Thymus (tissue), 14 donors: ENCODE measurements at places on chromosomes 6 and 20.

- DNase-seq, result no peak
Measured at GRCh38 chr6:170180671-170181337, 110.1 kb downstream of the DLL1 start.

- no peak for DNase-seq
Measured at GRCh38 chr20:32599783-32600340, 14.7 kb upstream of the NOL4L start.

DNA sequence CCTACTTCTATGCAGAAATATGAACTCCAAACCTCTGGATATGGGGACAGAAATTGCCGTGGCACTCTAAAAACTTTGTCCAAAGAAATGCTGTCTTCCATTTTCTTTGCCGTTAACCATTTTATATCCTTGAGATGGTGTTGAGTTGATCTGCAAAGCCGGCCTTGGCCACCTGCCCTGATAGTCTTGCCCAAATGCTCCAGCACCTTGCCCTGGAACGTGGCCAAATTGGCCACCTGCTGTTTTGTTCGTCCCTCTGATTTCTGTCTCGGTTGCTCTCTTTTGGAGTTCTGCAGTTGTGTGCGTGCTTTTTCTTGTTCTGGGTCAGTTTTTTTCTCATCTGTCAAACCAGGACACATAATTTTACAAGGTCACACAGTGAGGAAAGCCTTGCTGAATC is 239.7 kb upstream of the GMDS start:
- DNase-seq, result no peak

- no peak for DNase-seq
Measured at GRCh38 chr20:62064770-62065673, 659 bp downstream of the TAF4 start.

GRCh38 chr6:60668428-60668827 is 1617.6 kb downstream of the KHDRBS2 start:
- DNase-seq, result no peak

- no peak for DNase-seq
Measured at GRCh38 chr6:106474466-106474865, 113.9 kb downstream of the CRYBG1 start.

GRCh38 chr20:47233333-47234188 is 122.9 kb downstream of the ZMYND8 start:
- no peak for DNase-seq

DNA sequence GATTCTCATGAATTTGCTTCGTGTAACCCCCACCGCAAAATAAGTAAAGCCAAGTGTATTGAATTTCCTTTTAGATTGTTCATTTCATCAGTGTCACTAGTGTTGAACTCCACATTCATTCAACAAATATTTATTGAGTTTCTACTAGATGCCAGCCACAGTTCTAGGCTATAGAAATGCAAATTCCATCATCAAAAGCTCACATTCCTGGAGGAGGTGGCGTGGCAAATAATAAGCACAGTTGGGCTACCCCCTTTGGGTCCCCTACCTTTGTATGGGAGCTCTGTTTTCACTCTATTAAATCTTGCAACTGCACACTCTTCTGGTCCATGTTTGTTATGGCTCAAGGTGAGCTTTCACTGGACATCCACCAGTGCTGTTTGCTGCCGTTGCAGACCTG is 12.7 kb upstream of the ME1 start:
- DNase-seq, result no peak

DNA sequence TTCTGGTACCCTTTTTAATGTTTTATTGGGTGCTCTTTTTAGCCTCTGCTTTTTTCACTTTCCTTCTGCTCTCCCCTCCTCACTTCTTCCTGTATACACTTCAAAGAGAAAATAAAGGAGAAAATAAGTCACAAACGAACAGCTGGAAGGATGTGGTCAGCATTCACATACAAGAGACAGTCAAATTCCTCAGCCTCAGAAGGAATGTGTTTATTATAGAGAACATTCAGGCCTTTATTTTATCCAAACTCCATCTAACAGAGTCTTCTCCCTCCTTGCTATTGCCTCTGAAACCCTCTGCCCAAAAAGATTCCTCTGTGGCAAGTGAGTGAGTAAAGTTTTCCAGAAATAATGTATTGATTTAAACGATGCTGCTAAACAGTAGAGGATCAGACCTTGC is 490.4 kb downstream of the FRK start:
- no peak for DNase-seq

GRCh38 chr6:35258858-35259193 is 709 bp upstream of the ZNF76 start:
- no peak for DNase-seq

- DNase-seq, result peak; percentile 83
Measured at GRCh38 chr6:117605169-117605826, 3.0 kb upstream of the GOPC start.

DNA sequence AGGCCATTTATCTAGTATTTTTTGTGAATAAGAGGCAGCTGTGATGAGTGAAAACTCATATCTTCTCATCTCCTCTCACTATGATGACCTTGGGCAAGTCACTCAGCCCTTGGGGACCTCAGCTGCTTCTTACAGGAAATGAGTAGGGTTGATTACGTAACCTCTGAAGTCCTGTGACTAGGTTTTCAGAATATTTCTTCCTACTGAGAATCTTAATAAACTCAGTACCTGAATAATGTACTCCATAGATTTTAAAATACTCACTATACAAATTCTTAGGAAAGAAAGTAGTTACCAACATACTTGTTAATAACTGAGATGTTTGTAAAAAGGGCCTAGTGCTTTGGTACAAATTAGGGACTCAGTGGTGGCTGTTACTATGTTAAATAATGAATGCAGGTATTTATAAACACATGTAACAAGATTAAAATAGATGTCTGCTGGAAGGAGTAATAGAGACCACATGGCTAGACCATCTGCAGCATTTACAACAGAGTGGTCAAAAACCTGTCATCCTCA is 60.9 kb downstream of the RPRD1B start:
- DNase-seq, result no peak

GRCh38 chr6:17842934-17843821 is 136.5 kb upstream of the NUP153 start:
- DNase-seq, result no peak

DNA sequence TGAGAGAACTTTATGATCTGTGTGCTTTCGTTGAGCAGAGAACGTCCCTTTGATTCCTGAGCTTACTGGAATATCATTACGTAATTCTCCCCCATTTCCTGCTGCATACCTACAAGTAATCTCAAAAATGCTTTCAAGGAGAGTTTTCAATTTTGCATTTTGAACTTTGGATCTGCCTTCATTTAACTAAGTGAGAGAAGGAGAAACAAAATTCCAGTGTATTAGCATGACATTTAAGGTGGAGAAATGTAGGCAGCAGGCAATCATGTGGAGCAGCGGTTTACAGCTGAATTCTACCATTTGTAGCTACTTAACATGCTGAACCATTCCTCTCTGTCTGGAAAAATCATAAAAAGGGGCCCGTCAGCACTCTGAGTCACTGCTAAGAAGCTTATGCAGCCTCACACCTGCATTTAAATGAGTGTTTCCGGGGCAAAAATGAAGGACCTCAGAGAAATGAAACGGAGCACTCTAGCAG is 451.5 kb downstream of the PLCB1 start:
- DNase-seq, result no peak

DNA sequence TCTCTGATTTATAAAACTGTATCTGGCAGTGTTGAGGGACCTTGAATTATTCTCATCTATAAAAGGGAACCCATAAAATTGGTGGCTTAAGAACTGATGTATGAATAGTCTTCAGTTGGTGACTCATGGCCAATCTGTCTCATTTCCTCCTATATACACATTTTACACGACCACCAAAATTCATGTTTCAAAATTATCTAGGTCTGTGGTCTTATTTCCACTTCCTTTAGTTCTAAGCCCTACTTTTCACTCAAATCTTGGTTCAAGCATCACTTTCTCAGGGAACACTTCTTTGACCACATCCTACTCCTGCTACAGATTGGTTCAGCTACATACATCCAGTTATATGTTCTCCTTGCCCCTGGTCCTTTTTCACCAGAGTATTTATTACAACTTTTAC is 18.6 kb upstream of the ENPP1 start:
- no peak for DNase-seq

DNA sequence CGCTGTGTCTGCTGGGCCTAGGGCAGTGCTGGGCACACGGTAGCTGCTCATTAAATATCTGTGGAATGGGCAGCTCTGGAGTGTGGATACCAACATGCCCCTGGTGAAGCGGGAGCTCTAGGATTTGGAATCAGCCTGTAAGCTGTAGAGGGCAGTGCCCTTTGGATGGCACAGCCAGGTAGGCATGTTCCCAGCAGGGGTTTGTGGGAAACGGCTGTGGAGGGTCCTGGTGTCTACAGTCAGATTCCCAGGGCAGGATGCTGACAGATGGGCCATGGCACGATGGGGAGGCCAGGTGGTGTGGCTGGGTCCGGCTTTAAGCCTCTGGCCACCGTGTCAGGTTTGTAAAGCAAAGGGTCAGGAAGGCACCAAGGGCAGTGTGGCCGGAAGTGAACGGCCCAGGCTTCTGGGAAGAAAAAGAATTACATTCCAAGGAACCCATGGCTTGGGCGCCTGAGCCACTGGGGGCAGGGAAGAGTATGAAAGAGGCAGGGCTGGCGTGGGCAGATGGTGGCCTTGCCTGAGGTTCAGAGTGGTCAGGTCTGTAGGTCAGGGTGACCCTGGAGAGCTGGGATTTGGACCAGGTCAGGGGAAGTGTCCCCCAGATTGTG is 44.8 kb downstream of the UBE2V1 start:
- no peak for DNase-seq

DNA sequence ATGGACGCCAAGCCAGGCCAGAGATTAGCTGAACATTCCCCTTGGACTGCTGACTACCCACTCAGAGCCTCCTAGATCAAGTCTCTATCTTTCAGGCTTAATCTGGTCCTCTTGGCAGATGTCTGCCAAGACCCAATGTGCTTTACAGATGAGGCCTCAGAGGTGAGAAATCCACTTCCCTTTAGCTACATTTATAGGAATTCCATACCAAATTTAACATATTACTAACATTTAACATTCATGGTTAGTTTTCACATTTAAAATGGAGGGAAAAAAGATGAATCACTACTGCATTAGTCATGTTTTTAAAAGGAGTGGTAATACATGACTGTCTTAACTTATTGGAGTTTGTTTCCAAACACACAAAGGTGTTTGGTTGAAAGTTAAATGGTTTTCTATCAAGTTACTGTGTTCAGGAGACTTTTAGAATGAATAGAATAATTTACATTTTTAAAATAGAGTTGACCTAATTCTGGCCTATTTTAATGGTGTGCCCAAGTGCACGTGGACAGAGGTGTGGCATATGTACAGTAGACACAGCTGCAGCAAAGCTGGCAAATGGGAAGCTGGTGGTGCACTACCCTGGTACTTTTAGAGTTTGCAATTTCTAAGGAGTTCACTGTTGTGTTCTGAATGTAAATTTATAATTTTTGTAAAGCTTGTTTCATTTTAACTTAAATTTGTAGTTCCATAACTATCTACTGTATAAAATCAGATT is 41.9 kb upstream of the CALHM6 start:
- DNase-seq, result no peak

- DNase-seq, result no peak
Measured at GRCh38 chr6:100261486-100261885, 203.2 kb downstream of the SIM1 start.

DNA sequence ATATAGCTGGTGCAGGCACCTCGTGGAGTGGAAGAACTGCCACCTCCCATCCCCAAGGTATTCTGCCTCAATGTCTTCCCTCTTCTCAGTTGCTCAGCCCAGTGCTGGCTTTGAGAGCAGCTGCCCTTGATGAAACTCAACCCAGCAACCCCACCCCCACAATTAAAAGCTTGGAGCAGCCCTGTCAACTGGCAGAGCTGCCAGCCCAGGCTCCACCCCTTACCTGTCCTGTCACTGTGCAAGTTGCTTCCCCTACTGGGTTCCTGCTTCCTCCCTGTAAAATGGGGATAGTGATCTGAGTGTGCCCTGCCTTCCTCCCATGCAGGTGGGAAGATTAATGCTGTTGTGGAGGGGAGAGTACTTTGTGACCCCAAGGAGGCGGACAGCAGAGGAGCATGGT is 4.5 kb downstream of the TMEM63B start:
- no peak for DNase-seq

DNA sequence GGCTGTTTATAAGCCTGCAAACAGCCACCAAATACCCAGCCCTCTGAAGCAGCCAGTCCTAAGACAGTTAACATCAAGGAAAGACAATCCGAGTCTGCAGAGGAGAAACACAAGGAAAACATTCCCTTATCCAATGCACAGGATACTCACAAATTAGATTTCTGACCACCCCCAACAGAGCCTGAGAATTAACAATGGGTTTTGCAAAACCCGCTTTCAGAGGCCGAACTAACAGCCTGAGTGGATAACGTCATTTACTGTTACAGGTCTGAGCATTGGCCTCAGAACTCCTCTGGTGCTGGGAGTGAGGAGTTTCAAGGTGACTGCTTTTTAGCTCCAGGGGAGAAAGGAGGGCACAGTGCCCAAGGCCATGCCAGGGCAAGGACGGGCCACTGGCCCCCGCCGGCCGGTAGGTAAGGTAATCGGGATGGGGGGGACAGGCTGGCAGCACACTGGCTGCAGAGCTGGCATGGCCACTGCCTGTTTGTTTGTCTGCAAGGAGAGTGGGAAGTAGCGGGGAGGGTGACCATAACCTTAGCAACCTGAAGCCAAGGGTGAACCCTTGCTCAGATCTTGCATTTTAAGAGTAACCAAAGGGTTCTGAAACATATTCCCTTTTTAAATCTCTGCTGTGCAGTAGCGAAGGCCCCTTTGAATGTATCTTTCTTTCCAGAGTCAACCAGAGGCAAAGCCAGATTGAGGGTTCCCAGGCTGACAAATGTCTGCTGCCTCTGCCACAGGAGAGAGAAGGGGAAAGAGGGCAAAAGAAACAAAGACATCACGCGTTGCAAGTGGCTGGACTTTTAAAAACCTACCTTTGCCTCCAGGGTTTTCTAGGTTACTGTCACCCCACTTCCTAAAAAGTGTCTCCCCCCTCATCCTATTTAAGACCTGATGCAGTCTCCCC is 3.9 kb downstream of the ZMYND8 start:
- no peak for DNase-seq

DNA sequence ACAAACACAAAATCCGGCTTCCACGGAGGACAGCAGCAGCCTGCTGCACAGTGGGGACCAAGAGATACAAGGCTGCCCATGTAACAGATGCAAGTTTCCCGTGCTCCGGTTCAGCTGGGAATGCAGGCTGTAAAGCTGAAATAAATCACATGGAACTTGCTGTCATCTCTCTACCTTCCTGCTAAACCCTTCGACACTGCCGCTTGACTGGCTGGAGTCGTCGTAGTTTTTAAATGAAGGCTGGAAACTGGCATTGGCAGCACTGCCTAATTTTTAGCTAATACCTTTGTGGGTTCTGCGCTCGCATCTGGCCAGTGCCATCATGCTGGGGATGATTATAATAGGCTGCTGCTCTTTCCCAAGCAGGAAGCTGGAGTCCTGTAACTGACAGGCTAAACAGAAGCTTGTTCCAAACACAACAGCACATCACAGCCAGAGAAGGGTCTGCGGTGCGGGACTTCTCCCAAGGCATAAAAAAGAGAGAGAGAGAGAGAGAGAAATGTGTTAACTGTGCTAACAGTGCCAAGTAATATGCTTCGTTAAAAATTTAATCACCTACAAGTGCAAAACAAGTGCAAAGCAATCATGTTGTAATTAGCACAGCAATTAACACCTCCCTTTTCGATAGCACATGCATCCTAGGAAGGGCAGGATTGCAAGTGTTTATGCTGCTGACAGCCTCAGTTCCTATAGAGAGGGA is 146.1 kb downstream of the TFAP2A start:
- DNase-seq, result no peak
